ENCODE measurements at places on chromosomes 6 and 20.

DNA sequence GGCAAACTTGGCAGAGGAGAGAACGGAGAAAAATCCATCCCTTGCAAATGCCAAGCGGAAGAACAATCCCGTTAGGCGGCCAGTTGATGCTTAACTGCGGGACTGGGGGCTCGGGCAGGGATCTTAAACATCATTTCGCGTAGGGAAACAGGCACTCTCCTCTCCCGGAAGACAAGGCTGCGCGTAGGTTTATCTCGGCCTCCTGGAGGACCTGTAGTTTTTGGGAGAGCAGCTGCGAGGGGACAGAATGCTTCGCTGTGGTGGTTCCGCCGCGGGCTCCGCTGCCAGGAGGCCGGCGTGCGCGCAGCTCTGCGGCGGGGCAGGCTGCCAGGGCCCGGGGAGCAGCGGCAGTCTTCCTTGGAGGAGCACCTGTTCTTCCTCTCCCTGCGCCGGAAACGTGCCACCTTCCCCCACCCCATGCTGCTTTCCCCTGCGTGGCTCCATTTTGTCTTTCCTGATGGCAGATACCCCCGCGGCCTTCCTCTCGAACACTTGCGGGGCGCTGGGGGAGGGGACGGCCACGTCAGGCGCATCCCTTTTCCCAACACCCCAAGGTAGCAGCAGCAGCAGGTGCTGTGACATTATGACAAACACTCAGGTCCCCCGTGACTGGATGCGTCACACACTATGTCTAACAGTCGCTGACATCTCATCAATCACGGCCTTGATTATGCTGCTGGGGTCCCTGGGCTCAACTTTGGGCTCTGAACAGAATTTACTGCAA, 230.7 kb upstream of the BTBD3 start:
- no peak for DNase-seq

- DNase-seq: no peak
Observed at GRCh38 chr6:148973538-148974208, 226.8 kb downstream of the UST start.

DNA sequence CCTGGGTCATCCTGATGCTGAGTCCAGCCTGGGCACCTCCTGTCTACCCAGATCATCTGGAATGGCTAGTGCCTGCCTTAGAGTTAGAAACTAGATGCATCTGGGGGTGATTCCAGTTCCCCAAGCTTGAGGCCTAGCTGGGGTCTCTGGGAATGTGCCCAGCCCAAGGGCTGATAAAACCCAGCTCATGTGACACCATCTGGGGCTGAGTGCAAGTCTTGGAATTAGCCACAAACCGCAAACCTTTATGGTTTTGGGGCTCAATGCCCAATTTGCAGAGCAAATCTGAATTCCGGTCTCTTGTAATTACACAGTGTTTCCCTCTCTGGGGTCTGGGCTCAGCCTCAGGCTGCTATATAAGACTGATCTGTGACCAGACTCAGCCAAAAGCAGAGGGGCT, at the start of gene BPIFB4:
BPIFB4 (plus strand) TSS at position 385 of the 400 bp plus-strand sequence. CDS start 1,884 bp downstream, outside the sequence.
- no peak for DNase-seq

DNA sequence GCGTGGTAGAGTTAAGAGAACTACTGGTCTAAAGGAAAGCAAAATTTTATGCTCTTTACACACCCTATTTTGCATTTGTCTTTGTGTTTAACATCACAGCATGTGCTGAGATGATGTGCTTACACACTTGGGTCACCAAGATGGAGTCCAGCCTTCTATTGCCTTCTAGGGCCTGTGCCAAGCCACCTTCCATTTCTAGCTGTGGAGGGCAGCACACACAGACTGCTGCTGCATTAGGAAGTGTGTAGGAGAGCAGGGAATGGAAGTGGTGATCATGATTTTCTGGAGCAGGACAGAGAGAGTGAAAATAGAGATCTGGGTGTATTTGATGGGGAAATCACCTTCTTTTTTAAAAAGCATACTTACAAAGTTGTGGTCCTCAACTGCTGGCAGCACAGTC, 191.6 kb downstream of the SOX4 start:
- DNase-seq: no peak

- DNase-seq: no peak
Observed at GRCh38 chr6:12335717-12336116, 45.6 kb downstream of the EDN1 start.

DNA sequence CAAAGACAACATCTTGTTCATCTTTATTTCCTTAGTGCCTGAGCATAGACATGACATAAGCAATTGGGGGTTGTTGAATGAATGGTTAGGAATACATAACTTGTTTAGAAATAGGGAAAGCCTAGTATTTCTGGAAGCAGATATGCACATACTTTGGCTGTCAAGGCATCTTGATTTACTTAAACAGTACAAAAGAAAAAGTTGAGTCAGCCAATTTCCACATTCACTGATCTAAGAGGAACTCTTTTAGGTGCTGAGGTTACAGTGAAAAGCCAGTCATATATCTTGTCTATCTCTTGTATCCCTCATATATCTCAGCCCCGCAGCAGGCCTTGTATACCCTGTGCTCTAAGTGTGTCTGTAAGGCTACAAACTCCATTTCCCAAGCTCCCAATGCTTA, 11.6 kb downstream of the ZKSCAN4 start:
- DNase-seq: no peak

DNA sequence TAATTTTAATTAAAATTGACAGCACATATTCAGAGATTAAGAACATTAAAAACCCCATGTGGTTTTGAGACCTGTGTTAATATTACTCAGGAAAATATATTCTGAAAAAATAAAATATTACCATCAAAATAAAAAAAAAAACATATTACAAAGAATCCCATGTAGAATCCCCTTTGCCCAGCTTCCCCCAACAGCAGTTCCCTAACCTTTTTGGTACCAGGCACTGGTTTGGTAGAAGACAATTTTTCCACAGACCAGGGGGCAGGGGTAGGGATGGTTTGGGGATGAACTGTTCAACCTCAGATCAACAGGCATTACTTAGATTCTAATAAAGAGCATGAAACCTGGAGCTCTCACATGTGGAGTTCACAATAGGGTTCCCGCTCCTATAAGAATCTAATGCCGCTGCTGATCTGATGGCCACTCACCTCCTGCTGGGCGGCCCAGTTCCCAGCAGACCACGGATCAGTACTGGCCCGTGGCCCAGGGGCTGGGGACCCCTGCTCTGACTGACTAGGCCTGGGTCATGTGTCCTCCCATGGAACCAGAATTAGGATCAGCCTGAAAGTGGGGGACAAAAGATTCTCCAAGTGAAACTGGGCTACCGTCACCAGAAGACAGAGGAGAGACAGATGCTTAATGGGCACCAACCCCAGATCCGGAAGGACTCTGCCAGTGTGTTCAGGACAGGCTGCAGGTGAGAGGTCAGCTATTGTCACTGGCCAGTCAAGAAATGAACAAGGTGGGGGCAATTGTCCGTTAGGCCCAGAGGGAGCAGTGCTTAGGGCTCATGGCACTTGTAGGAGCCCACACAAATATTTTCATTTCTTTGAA, 235.5 kb downstream of the PREX1 start:
- DNase-seq: no peak

- DNase-seq: no peak
Observed at GRCh38 chr6:40623932-40624331, 36.8 kb upstream of the LRFN2 start.

GRCh38 chr20:17227219-17227575, 357 bp downstream of the PCSK2 start:
- no peak for DNase-seq

GRCh38 chr20:32036716-32037485, 15.1 kb upstream of the HCK start:
- no peak for DNase-seq

- DNase-seq: peak; percentile 19
Observed at GRCh38 chr20:50360218-50360672, 149.9 kb upstream of the PTPN1 start.

- DNase-seq: no peak
Observed at GRCh38 chr20:49426395-49426794, 56.1 kb downstream of the KCNB1 start.

- no peak for DNase-seq
Observed at GRCh38 chr20:45410887-45411286, 2.8 kb downstream of the DBNDD2 start.

DNA sequence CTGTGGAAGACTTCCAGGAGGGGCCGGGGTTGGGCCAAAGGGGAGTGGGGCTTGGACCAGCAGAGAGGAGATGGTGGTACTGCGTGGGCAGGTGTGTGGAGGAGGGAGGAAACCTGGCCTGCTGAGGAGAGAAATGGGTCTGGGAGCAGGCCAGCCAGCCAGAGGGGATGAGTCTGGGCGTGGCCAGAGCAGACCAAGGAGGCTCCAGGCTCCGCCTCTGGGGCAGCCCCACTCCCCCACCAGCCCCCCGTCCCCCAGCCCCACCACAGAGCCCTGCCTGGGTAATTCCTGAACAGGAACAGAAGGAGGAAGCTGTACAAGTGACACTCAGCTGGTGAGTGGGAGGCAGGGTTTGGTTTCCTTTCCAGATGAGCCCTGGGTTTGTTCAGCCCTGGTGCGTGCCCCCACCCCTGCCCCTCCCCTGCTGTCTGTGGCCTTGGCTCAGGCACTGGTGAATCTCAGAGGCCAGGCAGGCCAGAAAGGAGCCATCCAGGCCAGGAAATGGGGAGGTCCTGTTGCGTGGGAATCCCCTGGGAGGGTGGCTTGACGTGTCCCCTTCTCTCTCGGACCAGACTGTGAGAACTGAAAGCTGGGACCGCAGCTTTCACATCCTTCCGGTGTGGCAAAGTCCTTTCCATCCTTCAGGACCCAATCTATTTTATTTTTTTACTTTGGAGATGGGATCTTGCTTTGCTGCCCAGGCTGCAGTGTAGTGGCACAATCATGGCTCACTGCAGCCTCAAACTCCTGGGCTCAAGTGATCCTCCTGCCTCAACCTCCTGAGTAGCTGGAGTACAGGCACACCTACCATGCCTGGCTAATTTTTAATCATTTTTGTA, 9.4 kb upstream of the SRC start:
- DNase-seq: peak; percentile 67

- DNase-seq: no peak
Observed at GRCh38 chr20:60132162-60132826, 174.1 kb downstream of the CDH26 start.

DNA sequence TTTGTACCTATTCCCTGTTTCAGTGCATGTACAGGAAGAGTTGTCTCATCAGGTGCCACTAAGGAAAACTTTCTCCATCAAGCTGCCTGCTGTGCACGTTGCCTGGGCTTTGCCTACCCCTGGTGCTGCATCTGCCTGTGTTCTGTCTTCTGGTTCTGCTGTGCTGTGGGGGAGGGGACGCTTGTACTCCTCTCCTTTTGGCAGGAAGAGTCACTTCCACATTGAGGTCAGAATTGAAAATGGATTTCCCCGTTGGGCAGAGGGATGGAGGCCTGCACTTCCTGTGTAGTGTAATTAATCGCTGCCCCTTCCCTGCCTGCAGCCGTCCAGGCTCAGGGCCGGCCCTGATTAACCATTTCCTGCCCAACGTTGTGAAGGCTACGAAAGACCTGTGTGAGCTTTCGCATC, 153.3 kb downstream of the SCML4 start:
- DNase-seq: no peak

GRCh38 chr6:44167567-44167966, 8.9 kb downstream of the CAPN11 start:
- no peak for DNase-seq

DNA sequence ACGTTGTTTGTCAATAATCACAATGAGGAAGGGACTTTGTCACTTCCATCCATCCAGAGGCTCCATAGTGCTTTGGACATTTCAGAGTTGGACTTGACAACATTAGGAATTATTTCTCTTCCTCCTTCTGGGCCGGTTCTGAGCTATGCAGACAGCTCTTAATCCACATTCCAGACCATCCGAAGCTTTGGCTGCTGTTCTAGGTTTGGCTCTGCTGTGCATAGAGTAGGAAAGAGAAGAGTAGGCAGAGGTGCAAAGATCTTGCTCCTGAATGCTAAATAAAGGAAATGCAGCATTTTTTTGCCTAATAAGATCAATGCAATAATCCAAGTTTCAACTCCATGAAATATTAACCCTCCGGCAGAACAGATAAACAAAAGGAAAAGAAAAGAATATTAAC, 251.8 kb upstream of the PRND start:
- no peak for DNase-seq

DNA sequence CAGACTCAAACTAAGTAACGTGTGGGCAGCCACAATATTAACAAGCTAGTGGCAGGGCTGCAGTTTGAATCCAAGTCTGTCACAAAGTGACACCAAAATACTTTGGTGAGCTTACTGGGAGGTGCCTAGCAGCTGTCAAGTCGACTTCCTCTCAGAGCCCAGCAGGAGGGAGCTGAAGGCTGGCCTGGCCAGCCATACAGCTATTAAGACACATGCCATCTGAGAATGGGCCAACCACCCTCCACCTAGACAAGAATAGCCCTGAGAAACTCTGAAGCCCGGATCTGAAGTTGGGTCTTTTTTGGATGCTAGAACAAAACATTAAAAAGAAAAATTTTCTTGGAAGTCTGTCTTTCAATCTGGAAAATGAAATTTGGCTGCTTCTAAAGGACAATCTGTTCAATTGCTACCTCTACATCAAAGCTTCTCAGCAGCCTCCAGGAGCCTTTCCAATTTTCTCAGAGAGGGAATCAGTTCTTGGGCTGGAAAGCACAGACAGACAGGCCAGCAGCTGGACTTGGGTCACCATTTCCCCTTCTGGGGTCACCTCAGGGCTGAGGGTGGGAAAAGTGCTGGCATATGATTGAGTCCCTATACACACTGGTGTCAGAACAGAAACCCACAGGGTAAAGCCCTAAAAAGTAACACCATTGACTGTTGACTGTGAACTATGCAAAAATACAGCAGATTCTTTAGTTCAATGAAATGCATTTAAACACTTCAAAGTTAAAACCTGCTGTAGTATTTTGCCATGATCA, 42.9 kb downstream of the UQCC1 start:
- no peak for DNase-seq

- no peak for DNase-seq
Observed at GRCh38 chr6:72620871-72621290, 983 bp upstream of the KCNQ5 start.

GRCh38 chr20:62742979-62743776, 34.5 kb downstream of the NTSR1 start:
- DNase-seq: no peak

DNA sequence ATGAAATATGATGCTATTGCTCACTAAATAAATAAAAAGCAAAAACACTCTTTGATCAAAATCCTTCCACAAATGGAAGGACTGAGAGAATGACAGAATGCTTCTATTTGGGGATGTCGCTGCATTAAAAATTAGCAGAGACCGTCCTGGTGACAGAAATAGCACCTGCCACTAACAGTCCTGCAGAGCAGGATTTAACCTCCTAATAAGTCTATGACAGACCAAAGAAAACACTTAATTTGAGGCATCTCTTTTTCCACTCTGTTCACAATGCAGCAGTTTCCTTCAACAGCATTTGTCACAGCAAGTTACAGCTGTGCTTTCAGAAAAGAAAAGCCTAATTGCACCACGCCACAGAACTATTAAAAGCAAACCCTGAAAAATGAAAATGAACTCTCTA, 140.6 kb upstream of the BEND6 start:
- DNase-seq: no peak

- DNase-seq: peak; percentile 70
Observed at GRCh38 chr6:33313105-33313708, 671 bp downstream of the TAPBP start.

DNA sequence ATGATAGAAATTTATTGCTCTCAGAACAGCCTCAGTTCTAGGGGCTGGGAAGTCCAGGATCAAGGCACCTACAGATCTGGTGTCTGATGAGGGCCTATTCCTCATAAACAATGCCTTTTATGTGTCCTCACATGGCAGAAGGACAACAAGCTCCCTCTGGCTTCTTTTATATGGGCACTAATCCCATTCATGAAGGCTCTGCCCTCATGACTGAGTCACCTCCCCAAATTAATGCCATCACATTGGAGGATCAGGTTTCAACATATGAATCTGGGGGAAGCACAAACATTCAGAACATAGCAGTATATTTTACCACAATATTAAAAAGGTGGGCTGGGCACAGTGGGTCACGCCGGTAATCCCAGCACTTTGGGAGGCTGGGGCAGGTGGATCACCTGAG, 58.5 kb upstream of the CCN6 start:
- DNase-seq: no peak
